Astrocyte of the hippocampus (primary cell): ENCODE measurements at places on chromosomes 5 and 9.

DNA sequence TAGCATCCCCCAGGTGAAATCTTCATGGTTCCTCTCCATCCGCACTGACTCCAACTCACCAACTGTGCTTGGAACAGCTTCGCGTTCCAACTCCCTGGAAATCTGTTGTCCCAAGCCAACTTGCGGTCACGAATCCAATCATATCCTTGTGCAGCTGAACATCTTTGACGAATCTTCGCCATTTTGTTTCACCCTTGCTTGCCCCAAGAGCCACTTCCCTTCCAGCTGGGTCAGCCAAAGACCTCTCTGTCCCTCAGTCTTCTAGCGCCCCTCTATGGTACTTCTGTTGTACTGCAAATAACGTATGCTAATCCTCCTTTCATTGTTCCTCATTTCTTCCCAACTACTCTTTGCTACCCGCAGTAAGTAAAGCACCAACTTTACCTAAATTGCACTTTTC is 61.0 kb upstream of the TARS1 start:
- peak; percentile 25 for DNase-seq

DNA sequence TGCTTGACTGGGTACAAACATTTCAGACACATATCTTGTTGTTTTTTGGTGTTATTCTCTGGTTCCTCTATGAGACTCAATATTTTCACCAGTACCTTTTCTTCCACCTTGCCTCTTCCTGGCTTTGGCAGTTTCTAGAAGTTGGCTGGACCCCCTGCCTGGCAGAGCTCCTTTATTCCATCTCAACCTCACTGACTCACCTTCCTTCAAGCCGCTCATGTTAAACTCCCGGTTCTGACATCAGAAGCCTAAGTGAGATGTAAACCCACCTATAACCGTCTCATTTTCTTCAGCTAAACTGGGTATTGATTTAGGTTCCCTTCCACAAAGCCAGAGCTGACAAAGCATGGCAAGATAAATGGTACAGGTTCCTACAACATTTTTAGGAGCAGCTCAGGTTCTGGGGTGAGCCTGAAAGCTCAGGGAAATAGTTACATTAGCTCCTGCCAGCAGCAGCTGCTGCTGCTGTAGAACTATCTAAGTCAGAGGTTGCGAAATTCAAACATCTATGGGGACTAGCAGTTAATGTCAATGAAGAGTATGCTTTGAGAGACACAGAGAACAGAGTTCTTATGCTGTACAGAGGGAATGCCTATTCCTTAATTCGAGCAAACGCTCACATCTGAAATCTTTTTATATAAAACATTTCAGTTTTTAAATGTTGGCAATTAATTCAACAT is 197.1 kb upstream of the NR3C1 start:
- no peak for DNase-seq

- DNase-seq: no peak
Measured at GRCh38 chr9:108720191-108720642, 135.6 kb downstream of the ACTL7B start.

- no peak for DNase-seq
Measured at GRCh38 chr9:37975639-37976038, 71.7 kb upstream of the SLC25A51 start.

DNA sequence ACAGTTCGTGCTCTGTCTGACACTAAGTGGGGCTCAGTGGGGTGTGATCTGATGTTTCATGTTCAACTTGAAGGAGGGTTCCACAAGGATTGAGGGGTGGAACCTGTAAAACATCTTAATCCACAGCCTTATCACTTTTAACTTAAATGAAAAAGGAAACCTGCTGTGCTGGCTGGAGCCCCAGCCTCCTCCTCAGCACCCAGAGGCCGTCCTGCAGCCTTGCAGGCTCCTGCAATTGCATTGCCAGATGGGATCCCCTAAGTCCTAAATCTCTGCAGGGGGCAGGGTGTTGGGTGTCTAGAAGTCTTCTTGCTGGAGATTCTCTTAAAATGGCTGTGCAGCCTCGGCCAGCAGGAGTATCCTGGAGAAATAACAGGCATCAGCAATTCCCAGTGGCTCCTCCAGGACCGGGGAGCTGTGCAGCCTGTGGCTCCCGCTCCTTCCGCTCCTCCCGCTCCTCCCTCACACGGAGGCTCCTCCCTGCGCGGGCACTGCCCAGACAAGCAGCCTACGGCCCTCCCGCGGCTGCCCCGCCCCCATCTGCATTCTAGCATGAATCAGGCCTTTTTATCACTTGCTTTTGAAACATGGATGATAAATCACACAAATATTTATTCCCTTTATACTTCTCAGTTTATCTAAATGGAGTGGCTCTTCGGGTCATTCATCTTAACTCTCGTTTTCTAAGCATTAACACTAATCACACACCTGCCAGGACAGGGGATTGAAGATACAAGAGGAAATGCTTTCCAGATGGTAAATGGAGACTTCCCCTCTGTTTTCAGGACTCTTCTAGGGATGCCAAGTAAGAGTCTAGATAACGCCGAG is 131.0 kb downstream of the ADAMTS16 start:
- DNase-seq: peak; percentile 94

GRCh38 chr9:135037521-135038250 is 49.8 kb upstream of the OLFM1 start:
- no peak for DNase-seq

DNA sequence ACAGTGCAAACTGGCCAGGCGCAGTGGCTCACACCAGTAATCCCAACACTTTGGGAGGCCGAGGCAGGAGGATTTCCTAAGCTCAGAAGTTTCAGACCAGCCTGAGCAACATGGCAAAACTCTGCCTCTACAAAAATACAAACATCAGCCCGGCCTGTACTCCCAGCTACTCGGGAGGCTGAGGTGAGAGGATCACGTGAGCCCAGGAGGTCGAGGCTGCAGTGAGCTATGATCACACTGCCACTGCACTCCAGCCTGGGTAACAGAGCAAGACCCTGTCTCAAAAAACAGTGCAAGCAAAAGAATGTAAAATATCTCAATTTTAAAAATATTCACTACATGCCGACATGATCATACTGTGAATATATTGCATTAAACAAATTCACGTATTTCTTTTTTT is 50.7 kb upstream of the FUBP3 start:
- DNase-seq: no peak

DNA sequence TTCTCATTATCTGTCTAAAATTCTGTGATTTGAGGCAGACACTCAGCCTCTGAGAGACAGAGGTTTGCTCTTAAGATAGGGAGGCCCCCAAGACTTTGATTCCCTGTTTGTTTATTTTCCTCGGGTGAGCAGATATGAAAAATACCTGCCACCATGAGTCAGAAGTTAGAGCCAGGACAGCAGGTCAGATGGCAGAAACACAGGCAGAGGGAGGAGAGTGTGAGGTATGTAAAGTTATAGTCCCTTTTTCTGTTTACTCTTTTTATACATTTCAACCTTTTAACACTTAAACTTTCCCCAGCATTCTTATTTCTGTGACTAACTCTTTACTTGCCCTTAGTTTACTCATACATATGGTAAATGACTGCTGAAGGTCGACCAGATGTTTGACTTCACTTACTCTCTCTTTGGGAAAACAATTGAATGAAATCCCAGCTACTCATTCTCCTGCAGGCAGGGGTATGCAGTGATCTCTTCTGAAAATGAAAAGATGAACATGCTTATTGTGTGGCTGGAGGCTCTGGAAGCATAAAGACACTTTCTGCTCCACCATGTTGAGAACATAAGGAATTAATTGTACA is 383.8 kb downstream of the NTRK2 start:
- DNase-seq: peak; percentile 16
